Ascending aorta (tissue), 2 donors: ENCODE measurements at places on chromosomes 5 and 9.
A peak's percentile ranks its signal among the peaks of the same experiment; 100 is the strongest.

- H3K27ac ChIP-seq = no peak overlapping the region
- no peak for DNase-seq
- H3K36me3 ChIP-seq = no peaks in the 10 kb centered on the region
- H3K4me3 ChIP-seq = no peak overlapping the region
Observed at GRCh38 chr5:62326302-62326701, 20.3 kb downstream of the KIF2A start.

GRCh38 chr5:18281947-18282581 is 647.8 kb downstream of the TAF11L14 start:
- H3K4me3 ChIP-seq = no peak overlapping the region
- no peak for DNase-seq
- no peak overlapping the region for H3K27ac ChIP-seq
- H3K4me1 ChIP-seq = no peaks in the 10 kb centered on the region
- no peaks in the 10 kb centered on the region for H3K27me3 ChIP-seq

- H3K27me3 ChIP-seq = no peaks in the 10 kb centered on the region
- no peak for DNase-seq
- no peak overlapping the region for H3K27ac ChIP-seq
- no peaks in the 10 kb centered on the region for H3K36me3 ChIP-seq
Observed at GRCh38 chr9:132984202-132985070, 5.9 kb downstream of the GFI1B start.

DNA sequence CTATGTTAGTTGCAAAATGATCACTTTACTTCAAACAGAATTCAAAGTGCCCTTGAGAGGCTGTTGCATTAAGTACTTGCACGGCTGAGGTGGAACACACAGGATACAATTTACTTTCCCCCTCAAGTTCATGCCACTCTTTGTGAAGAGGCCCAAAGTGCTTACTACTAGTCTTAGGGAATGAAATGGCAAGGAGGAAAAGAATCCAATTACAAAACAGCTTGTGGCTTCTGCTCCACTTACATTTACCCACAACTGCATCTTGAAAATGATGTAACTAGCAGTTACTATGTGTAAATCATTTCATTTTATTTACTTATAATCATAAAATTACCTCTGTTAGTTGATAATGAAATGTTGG is 14.6 kb downstream of the FOXD1 start:
- DNase-seq = no peak
- peaks cover 4% of the 10 kb centered on the region for H3K4me1 ChIP-seq
- no peak overlapping the region for H3K4me3 ChIP-seq
- no peak overlapping the region for H3K27ac ChIP-seq
- H3K27me3 ChIP-seq = no peaks in the 10 kb centered on the region

GRCh38 chr9:122986010-122986409 is 45.2 kb downstream of the RABGAP1 start:
- no peaks in the 10 kb centered on the region for H3K27me3 ChIP-seq
- H3K27ac ChIP-seq = no peak overlapping the region
- no peak overlapping the region for H3K4me3 ChIP-seq
- H3K4me1 ChIP-seq = no peaks in the 10 kb centered on the region

GRCh38 chr9:100020121-100020795 is 78.5 kb downstream of the ERP44 start:
- no peak for DNase-seq
- H3K4me1 ChIP-seq = no peaks in the 10 kb centered on the region
- no peak overlapping the region for H3K27ac ChIP-seq
- H3K4me3 ChIP-seq = no peak overlapping the region

DNA sequence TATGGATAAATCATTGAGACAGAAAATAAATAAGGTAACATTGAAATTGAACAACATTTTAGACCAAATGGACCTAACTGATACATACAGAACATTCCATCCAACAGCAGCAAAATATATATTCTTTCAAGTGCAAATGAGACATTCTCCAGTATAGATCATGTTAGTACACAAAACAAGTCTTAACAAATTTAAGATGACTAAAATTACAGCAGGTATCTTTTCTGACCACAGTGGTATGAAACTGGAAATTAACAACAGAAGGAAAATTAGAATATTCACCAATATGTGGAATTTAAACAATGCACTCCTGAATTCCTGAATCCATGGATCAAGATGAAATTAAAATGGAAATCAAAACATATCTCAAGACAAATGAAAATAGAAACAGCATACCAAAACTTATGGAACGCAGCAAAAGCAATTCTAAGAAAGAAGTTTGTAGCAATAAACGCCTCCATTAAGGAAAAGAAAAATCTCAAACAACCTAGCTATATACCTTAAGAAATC is 115.6 kb downstream of the ADAMTS12 start:
- H3K36me3 ChIP-seq = no peaks in the 10 kb centered on the region
- H3K4me1 ChIP-seq = no peaks in the 10 kb centered on the region
- no peaks in the 10 kb centered on the region for H3K27me3 ChIP-seq
- no peak overlapping the region for H3K4me3 ChIP-seq

GRCh38 chr5:122790354-122791103 is 15.6 kb downstream of the SNX2 start:
- H3K4me3 ChIP-seq = no peak overlapping the region
- H3K27ac ChIP-seq = no peak overlapping the region
- H3K27me3 ChIP-seq = no peaks in the 10 kb centered on the region
- no peaks in the 10 kb centered on the region for H3K36me3 ChIP-seq
- H3K4me1 ChIP-seq = no peaks in the 10 kb centered on the region

DNA sequence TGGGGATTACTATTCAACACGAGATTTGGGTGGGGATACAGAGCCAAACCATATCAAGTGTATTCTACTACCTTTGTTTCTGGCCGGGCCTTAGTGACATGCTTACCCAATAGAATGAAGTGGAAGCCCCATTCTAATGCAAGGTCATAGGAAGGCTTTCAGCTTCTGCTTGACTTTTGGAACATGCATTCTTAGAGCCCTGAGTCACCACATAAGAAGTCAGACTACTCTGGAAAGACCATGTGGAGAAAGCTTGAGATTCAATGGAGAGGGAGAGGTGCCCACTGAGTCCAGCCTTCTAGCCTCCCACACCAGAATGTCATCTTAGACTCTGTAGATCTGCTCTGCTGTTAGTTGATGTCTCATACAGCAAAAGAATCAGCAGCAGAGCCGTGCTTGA is 155.7 kb upstream of the FBN2 start:
- no peak overlapping the region for H3K4me3 ChIP-seq
- H3K4me1 ChIP-seq = no peaks in the 10 kb centered on the region
- no peaks in the 10 kb centered on the region for H3K27me3 ChIP-seq
- no peak for DNase-seq
- no peak overlapping the region for H3K27ac ChIP-seq

- no peak overlapping the region for H3K4me3 ChIP-seq
- H3K27ac ChIP-seq = no peak overlapping the region
- no peaks in the 10 kb centered on the region for H3K4me1 ChIP-seq
- no peaks in the 10 kb centered on the region for H3K36me3 ChIP-seq
- DNase-seq = no peak
Observed at GRCh38 chr5:1376981-1377380, 32.1 kb upstream of the CLPTM1L start.

DNA sequence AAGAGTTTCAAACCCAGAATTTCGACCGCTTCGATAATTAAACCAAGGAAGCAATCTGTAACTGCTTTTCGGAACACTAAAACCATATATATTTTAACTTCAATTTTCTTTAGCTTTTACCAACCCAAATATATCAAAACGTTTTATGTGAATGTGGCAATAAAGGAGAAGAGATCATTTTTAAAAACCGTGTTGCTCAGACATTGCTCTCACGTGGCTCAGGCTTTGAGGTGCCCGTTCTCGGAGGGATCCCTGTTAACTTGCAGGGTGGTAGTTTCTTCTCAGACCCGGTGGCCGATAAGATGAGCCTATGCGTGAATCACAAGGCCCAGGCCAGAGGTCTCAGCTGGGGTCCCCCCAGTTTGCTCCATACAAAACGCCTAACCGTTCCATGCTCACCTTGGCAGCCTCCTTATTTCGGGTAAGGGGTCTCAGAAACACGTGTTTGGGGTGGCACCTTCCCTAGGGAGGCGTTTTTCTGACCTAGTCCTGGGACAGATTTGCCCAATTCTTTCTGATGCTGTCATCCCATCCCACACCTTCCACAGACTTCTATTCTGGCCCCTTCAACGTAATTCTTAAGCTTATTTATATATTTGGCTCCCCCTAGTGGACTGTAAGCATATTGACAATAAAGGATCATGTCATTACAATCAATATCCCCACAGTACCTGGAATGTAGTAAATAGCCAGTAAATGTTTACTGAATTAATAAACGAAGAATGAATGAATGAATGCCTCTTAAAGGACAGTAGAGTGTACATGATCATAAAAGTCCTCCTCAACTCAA is 48.1 kb downstream of the THBS4 start:
- H3K4me1 ChIP-seq = no peaks in the 10 kb centered on the region
- no peak for DNase-seq
- peak overlapping the region; percentile 54 for H3K4me3 ChIP-seq
- H3K27ac ChIP-seq = peak overlapping the region; percentile 77

DNA sequence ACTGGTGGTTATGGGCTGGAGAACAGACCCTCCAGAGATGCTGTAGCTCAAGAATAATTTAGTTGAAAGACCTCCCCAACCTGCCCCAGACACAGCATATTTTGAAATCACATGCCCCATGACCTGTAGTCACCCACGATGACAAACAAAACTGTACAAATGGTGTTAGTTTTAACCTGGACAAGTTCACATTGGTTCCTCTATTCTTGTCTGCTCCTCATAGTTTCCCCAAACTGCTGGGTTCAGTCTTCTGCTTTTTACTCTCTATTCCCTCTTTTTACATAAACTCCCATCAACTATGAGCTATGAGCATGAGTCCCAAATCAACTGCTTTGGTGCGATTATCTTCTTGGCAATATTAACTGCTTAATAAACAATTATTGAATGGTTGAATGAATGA is 365.3 kb upstream of the CLINT1 start:
- no peaks in the 10 kb centered on the region for H3K27me3 ChIP-seq
- no peak overlapping the region for H3K27ac ChIP-seq
- no peak for DNase-seq
- no peaks in the 10 kb centered on the region for H3K4me1 ChIP-seq

GRCh38 chr9:14899815-14900193 is 10.4 kb downstream of the FREM1 start:
- no peaks in the 10 kb centered on the region for H3K36me3 ChIP-seq
- H3K4me3 ChIP-seq = no peak overlapping the region
- peaks cover 3% of the 10 kb centered on the region for H3K4me1 ChIP-seq
- H3K27me3 ChIP-seq = no peaks in the 10 kb centered on the region

DNA sequence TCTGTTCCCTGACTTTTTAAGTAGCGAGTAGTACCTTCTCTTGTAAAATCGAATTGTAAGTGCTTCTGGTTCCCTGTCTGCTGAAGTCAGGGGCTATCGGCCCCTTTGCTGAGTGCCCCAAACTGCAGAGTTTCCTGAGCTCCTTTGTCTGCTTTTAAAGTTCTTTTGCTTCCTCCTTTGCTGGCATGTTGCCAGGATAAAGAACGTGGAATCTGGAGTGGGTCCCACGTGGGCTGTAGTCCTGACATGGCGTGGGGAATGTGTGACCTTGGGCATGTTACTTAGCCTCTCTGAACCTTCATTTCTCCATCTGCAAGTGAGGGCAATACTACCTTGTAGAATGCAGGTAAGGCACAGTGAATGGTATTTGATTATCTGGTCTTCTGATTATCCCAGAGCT is 13.7 kb upstream of the ODF2 start:
- peaks cover 3% of the 10 kb centered on the region for H3K4me1 ChIP-seq
- H3K36me3 ChIP-seq = no peaks in the 10 kb centered on the region
- H3K27ac ChIP-seq = no peak overlapping the region
- no peak for DNase-seq
- H3K27me3 ChIP-seq = no peaks in the 10 kb centered on the region

DNA sequence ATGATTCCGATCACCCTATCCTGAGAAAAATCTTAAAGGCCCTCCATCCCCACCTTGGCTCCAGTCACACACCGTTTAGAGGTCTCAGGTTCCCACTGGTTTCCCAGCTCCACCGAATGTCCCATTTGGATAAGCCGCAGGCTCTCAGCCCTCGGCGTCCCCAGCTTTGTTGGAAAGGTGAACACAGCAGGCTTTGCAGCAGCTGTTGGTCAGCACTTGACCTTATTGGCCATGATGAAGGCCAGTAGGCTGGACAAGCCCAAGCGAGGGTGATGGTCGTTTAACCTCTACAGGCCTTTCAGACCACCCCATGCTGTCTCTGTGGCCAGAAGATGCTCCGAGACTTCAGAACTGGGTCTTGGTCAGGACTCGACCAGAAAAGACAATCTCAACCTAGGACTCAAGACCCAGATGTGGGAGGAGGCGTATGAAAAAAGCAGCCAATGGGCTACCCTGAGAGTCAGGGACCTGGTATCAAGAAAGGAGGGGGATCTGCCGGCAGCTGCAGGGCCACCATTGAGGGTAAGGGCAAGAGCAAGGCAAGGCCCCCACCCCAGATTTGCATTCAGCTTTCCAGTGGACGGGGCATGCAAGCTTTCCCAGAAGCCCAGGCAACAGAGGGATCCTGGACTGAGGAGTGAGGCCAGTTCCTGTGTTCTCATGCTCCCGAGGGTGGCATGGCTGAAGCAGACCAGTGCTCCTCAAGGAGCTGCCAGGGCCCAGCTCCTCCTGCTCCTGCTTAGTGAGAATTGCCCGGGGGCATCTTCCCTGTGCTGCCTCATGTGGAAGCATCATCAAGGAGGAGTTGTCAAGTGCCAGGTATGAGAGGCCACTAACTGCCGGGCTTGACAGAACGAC is 13.4 kb downstream of the UBE2QL1 start:
- no peak overlapping the region for H3K27ac ChIP-seq
- H3K4me1 ChIP-seq = no peaks in the 10 kb centered on the region
- DNase-seq = no peak
- no peaks in the 10 kb centered on the region for H3K27me3 ChIP-seq
- no peaks in the 10 kb centered on the region for H3K36me3 ChIP-seq
- no peak overlapping the region for H3K4me3 ChIP-seq

DNA sequence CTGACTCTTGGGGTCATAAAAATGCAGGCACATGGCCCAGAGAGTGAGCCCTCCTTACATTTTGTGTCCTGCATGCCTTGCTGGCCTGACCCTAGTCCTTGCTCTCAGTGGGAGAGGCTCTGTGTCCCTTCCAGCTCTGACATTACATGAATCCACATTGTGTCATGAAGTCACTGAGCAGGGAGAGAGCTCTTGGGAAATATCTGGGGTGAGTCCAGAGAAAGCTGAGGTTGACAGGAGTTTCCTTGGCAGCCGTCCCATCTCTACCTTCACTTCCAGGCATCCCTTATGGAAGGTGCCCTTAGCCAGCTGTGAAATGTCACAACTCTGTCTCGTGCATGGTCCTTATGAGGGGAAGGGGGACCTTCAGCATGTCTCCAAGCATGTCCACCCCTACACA is 41.0 kb downstream of the FAT2 start:
- no peak overlapping the region for H3K4me3 ChIP-seq
- H3K36me3 ChIP-seq = no peaks in the 10 kb centered on the region
- no peak overlapping the region for H3K27ac ChIP-seq
- no peaks in the 10 kb centered on the region for H3K27me3 ChIP-seq
- DNase-seq = peak; percentile 35

DNA sequence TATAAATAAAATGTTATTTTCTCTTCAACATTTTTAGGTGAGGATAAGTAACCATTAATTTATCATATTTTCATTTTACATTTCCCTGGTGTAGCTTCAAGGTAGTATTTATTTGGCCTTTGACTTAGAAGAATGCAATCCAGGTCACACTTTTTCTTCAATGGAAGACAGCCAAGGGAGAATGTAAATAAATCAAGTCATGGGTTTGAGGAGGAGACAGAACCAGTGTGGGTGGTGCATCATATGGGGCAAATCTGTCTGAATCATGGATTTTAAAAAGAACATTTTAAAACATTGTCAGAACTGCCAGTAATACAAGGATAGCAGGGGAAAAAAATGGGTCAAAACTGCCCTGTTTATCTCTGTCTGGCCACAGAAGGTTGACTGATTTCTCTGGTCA is 229.5 kb downstream of the FAM114A2 start:
- no peak for DNase-seq
- H3K27ac ChIP-seq = no peak overlapping the region
- H3K4me3 ChIP-seq = no peak overlapping the region
- no peaks in the 10 kb centered on the region for H3K27me3 ChIP-seq
- H3K4me1 ChIP-seq = no peaks in the 10 kb centered on the region
- no peaks in the 10 kb centered on the region for H3K36me3 ChIP-seq
